ENCODE measurements at places on chromosomes 12 and 14.
A peak's percentile ranks its signal among the peaks of the same experiment; 100 is the strongest.

GRCh38 chr12:115464111-115464581 is 780.2 kb upstream of the TBX3 start:
- no peak for DNase-seq

DNA sequence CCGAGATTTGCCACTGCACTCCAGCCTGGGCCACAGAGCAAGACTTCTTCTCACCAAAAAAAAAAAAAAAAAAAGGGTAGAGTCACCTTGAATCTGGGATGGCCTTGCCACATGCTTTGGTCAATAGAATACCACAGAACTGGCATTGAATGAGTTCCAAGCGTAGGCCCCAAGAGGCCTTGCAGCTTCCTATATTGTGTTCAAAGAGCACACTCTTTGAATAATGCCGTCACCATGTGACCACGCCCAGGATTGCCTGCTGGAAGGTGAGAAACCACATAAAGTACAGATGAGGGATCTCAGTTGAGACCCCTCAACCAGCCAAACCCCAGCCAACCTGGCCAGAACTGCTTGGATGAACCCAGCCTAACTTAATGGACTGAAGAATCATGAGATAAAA is 239.2 kb upstream of the AMIGO2 start:
- DNase-seq, result no peak

DNA sequence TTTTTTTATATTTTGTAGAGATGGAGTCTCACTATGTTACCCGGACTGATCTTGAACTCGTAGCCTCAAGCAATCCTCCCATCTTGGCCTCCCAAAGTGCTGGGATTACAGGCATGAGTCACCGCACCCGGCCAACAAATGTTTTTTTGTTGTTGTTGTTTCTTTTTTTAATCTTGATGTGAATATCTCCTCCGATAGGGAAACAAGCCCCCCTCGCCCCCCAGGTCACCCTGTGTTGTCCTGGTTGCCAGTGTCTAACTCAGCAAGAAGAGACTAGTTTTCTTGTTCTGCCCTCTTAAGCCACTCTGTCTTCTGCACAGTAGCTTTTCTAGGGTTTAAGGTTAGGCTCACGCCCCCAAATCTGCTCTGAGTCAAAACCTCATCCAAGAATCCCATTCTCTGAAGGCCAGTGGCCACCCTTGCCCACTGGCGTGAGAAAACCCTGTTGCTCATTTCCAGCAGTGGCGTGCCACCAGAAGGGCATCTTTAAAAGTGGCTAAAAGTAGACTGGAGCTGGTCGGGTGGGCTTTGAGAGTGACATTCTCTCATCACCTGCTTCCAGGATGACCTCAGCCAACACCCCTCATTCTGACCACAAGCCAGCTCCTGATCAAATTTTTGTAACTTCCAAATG is 42.7 kb downstream of the C14orf132 start:
- no peak for DNase-seq

- peak; percentile 47 for DNase-seq
Measured at GRCh38 chr12:96271469-96272199, 77.5 kb downstream of the ELK3 start.

Measured in cardiac fibroblast (primary cell).